ENCODE measurements at places on chromosomes 2 and 18.

DNA sequence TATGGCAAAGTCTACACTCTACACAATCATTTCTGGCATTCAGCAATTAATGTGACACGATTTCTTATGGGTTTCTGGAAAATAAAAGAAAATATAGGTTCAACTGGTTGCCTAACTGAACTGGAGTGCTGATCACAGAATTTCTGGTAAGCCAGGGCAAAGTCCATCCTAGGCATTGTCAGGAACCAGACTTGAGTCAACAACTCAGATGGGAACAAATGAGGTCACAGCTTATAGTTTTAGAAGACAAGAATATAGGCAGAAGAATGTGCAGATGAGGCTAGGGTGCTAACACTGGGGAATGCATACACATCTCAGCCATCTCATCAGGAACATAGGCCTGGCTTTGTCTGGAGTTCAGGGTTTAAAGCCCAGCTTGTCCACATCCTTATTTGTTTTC, 317.2 kb upstream of the ID2 start:
- DNase-seq: no peak

- DNase-seq: no peak
Observed at GRCh38 chr2:204896146-204896545, 350.9 kb downstream of the PARD3B start.

DNA sequence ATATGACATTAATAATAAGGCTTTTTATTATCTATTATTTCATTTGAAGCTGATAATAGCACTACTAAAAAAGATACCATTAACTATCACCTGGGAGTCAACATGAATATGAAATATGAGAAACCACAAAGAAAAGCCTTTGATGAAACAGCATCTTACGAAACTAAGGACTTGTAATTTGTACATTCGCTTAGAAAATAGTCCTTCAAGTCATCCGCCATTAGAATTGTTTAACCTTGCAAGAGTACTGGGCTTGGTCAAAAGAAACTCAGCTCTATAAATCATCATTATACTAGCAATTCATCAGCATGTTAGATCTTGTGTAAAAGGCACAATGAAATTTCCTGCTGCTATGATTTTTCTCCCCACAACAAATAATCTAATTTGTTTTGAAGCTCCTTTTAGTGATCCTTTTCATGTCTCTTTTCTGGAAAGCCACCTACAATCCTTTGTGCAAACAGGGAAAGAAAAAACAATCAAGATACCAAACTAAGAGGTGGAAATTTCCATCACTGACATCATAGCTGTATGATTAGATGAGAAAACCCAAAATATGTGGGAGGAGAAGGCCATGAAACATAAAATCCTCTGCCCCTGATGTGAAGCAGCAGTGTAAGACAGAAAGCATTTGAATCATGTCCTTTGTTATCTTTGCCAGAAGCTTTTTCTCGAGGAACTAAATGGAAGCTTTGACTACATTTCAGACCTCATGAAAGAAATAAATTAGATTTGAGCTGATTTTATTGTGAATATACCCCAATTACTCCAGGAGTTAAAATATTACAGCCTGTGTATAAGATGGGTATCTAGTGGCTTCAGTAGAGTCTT, 31.2 kb downstream of the SCN9A start:
- DNase-seq: no peak

DNA sequence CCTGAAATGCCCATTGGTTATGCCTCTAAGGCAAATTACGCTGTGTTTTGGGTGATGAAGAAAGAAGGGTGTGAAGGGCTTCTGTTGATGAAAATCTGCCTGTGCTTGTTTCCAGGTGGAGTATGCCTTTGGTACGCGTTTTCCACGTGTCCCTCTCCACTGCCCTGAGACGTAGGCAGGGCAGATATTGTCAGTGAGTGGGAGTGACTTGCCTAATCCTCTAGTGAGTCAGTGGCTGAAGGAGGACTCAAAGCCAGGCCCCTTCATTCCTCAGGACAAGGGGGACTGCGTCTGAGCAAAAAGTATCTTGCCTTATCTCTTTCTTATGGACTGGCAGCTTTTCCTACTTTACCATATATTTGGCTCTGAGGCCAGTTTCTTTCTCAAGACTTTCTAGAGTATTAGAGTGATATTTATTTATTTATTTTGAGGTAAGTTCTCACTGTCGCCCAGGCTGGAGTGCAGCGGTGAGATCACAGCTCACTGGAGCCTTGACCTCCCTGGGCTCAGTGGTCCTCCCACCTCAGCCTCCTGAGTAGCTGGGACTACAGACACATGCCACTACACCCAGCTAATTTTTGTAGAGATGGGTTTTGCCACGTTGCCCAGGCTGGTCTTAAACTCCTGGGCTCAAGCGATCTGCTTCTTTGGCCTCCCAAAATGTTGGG, 10.2 kb downstream of the RALB start:
- DNase-seq: peak; percentile 36

- DNase-seq: no peak
Observed at GRCh38 chr2:24843330-24843860, 50.2 kb downstream of the CENPO start.

DNA sequence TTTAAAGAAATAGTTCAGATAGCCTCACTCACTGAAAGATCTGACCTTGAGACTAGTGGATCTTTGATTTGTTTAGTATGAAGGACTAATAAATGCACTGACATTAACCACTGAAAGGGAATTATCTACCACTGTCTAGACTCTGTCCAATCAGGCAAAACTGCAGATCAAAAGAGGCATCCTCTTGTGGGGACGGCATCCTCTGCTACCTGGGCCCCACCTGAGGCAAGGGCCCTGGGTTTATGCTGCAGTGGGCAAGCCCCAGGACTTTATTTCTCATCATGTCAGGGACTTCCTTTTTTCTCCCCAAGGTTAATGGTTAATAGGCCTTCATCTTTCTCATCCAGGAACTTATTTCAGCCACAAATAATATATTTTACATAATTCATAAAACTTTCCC, 32.2 kb downstream of the STAT1 start:
- DNase-seq: no peak

- peak; percentile 76 for DNase-seq
Observed at GRCh38 chr2:162890690-162891311, 52.2 kb upstream of the KCNH7 start.
